ENCODE measurements at places on chromosomes 4 and X.

GRCh38 chr4:152579916-152580315, 44.0 kb upstream of the FBXW7 start:
- ATAC-seq = no peak

GRCh38 chrX:136941396-136942337, 61.1 kb upstream of the RBMX start:
- ATAC-seq = no peak

- no peak for ATAC-seq
Measured at GRCh38 chr4:117357437-117357836, 272.1 kb upstream of the TRAM1L1 start.

DNA sequence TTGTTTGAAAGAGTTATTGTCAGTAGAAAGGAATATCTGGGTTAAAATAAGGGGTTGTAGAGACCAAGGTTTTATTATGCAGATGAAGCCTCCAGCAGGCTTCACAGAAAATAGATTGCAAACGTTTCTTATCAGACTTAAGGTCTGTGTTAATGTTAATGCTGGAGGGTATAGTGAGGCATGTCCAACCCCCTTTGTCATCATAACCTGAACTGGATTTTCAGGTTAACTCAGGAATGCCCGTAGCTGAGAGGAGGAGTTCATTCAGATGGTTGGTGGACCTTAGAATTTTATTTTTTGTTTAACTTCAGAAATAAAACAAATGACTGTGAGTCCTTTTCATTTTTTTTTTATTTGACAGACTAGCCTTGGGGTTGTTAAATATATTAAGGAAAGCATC, 354.1 kb downstream of the GPM6A start:
- no peak for ATAC-seq

- no peak for ATAC-seq
Measured at GRCh38 chrX:134013524-134013923, 28.1 kb upstream of the GPC3 start.

DNA sequence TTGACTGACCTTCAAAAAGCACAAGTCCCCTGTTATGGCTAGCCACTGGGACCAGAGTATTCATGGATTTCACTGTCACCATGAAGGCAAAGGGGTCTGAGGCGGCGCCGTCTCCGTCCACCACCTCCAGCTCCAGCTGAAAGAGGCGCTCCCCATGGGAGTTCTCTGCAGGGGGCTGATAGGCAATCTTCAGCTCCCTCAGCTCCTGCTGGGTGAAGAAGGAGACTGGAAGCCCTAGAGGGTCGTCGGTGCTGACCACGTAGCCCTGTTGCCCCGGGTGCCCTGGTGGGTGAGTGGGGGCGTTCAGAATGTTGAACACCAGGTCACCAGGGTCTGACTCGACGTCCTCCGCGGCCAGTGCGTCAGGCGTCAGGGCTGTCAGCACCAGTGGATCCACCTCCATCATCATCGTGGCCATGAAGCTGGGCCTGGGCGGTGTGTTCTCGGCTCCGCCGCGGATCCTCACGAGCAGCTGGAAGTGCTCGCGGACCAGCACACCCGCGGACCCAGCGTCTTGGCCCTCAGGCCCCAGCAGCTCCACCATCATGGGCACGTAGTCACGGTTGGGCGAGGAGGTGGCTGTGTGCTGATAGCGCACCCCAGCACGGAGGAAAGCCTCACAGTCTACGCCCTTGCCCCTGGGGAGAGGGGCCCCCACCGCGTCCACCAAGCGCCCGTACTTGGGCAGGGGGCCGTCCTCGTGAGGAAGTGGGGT, 987 bp downstream of the FREM3 start:
- peak; percentile 25 for ATAC-seq

GRCh38 chr4:12933760-12934221, 550.3 kb downstream of the RAB28 start:
- no peak for ATAC-seq

DNA sequence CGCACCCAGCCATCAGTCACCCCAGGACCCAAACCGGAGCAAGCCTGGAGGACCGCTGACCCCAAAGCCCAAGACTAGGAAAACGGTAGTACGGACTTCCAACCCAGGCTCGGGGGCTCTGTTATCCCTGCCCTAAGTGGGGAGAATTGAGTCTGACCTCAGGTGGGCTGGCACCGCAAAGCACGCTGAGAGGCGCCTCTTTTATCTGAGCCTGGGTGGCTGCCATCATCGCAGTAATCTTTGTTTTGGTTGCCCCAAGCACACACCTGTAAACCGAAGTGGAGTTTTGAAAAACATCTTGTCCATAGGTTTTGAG, 894 bp upstream of the SH3RF1 start:
- no peak for ATAC-seq

DNA sequence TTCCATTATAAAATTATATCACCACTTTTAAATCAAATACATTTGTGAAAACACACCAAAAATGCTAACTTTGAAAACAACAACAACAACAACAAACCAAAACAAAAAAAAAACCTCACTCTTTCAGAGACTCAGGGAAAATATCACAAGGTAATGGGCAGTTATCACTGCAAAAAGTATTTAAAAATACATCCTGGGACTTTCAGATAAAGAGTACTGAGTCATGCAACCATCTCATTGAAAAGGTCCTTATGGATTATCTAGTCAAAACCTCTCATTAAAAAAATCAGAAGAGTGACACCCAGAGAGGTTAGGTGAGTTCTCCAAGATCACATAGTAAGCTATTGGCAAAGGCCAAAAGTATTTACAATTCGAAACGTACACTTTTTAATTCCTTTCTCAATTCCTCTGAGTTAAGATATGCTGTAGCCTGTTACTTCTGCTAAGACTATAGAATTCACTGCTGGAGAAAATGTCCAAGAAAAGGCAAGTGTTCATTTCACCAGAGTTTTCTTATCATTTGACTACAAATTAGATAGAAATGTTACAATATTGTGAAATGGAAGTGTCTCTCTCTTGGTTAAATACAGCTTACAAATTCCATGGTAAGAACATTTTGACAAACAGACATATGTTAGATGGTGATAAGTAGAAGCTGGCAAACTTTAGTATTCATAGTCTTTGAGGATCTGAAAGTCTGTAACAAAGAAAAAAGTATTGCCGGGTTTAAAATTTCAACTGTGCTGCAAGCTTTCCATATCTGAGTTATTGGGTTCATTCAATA, 9.3 kb downstream of the STX18 start:
- no peak for ATAC-seq

DNA sequence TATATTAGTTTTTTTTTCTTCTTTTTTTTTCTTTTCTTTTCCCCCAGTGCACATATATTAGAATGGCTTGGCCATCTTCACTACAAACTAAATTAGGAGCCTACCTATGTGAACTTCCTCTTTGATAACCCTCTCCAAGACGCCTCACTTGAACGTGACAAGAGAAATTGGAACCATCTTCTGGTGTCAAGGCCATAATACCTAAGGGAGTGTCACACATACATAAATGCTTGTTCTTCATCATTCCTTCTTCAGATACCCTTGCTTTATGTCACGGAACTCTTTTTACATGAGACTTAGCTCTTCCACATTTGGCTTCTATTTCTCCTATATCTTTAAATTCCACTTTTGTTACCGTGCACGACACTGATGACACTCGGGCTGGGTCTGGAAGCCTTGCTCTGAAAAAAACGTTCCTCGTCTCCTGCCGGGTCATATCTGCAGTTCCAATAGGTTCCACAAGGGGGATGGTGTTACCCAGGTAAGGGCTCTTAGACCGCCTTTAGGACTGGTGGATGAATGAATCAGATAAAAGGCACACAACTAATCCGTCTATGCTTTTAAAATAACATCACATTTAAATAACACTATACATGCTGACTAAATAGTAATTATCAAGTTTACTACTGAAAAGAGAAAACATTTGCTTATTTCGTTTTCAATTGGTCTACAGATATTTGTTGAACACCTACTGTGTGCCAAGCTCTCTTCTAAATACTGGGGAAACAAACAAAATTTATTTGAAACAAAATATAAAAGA, 19.9 kb downstream of the DGAT2L6 start:
- peak; percentile 88 for ATAC-seq

- ATAC-seq = no peak
Measured at GRCh38 chr4:86955888-86956451, 21.2 kb downstream of the AFF1 start.

DNA sequence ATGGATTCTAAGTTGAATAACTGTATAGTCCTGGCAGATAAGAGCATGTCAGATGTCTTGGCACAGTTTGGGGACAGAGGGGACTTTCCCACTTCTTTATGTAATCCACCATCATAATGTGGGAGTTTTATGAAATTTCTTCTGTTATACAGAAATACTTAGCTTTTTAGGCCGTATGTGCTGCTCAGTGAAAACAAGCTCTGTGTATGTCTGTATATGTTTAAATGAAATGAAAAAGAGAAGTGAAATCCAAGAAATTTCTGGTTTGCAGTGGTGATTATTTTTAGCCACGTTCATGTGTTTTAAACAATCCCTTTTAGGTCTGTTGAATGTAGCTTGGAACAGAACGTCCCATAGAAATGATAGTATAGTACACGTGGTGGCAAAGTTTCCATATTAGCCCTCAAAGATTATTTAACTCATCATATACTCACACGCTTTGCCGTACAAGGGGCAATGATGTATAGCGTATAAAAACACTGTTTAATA, 41.0 kb downstream of the GAB1 start:
- ATAC-seq = no peak

DNA sequence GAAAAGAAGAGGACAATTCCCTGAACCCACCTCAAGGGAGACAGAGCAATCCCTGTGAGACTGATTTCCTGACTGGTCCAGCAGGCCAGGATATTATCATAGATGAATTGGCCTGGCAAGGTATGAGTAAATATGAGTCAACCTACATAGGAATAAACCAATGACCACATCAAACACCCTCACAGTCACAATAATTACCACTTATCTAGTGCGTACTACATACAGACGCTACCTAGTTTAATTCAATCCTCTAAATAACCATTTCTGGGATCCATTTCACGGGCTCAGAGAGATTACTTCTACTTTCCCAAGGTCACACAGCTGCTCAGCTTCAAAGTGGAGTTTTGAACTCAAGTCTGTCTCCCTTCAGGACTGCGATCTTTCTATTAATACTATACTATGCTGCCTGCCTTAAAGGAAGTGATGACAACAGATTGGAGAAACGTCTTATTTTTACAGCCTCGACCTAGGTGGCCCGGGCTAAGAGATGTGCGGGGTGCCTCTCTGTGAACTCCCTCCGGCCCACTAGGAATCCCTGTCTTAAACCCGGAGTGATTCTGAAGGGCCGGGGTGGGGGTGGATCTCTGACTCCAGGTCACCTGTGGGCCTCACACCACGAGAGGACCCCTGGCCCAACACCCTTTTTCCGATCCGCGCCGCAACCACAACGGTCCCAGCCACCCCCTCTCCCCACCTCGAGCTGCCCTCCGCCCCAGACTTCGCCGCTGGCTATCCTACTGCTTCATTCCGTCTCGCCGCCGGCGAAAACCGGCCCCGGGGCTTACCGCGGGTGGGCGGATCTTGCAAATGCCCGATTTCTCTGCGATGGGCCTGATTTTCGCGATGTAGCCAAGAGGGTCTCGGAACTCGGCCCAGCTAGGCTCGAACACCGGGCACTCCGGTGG, 800 bp downstream of the KDM5C start:
- peak; percentile 32 for ATAC-seq

GRCh38 chrX:93585661-93586060, 87.7 kb downstream of the NAP1L3 start:
- ATAC-seq = no peak

DNA sequence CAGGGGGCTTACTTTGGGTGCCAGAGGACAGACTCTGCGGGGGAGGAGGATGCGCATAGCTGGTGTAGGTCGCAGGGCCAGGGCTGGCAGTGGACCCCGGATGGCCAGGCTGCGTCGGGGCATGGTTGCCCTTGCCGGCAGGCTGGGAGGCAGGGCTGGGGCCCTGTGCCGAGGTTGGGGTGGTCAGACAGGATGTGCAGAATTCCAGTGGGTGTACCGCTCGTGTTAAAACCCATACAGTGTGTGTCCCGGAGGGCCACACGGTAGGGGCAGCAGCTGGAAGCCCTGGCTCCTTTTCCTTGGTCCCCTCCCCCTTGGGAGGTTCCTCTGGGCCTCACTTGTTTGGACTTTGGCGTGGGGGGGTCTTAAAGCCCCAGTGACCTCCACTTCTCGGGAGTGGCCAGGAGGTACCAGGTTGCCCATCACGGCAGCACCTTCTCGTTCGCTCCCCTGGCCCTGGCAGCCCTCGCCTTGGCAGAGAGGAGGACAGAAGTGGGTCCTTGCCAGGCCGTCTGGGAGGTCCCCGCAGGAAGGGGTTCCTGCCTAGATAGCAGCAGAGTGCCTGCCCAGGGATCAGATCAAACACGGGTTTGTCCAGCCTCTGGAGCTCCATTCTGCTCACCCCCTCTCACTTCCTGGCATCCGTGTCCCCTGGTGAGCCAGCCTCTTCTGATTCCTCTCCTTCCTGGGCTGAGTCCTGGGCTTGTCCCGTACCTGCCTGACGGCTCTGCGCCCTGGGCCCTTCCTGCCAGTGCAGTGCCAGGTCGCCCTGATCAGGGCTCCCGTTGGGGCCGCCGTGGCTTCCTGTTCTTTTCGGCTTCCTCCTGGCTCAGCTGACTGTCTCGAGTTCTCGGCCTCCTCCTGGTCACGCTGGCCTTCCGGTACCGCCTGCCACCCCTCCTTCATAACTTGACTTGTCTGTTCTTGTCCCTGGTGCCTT, 56.7 kb upstream of the HGFAC start:
- no peak for ATAC-seq

All from SK-N-SH treated with all-trans-retinoic acid at 6 μM for 48 hours (cell line).